COLO829 (cell line): ENCODE measurements at places on chromosomes 11 and 22.

DNA sequence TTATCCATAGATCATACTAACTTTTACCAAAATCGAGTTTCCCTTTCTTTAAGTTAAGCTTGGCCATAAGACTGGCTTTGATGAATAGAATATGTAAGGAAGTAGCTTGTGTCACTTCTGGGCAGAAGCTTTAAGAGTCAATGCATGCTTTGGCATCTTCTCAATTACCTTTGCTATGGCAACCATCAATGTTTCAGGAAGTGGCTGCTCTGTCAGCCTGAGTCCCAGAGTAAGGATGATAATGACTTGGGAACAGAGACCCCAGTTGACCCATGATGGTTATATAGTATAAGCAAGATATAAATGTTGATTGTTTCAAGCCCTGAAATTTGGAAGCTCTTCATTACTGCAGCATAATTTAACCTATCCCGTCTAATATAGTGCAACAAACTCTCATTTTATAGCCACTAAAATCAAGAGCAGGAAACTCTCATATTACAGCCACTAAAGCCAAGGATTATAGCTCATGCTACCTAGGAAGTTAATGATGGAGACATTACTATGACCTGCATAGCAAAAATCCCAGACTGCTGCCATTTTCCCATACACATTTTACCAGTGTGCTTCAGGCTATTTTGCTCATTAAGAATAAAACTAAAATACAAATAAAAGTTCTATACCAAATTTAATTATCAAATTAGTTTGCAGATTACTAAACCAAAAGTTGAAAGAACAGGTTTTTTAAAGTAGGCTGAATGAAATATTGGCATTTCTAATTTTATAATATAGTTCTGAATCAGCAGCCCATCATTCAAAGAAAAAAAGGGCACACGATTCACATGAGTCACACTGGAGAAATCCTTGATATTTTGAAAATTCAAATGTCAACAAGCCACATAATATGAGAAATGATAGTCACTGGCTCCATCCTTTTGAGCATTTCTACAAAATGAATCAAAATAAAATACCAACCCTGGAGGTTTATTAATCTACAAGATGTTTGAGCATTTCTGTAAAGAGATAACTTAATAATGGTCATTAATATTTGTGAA, 23.8 kb downstream of the FSHB start:
- DNase-seq = no peak

DNA sequence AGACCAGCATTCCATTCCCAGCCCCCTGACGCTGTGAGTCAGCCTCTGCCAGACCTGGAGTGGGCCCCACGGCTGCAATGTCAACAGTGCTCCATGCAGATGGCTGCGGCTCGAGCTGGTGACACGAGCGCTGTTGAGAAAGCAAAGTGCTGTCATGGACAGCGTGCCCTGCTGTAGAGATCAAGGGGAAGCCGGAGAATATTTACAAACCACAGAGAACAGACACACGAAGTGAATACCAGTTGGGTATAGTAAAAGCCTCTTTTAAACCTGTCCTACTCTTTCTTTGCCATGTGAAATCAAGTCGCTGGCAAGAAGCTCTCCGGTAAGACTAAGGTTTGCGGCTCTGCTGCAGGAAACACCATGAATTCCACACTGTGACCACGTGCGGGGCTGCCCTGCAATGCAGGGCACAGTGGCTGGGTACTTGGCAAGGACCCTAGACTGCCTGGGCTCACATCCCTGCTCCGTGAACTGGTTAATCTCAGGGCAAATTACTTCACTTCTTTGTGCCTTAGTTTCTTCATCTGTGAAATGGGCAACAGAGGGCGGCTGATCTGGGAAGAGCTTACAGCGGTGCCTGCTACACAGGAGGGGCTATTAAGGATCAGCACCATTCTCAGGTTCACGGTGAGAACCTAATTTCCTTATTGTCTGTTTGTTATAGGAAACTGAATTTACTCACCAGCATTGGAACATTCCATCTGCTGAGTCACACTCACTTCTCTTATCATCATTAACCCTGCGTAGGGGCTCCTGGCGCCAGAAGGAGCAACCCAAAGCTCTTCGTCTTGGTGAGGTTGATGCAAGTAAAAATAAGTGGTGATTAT, 27.8 kb upstream of the ELFN2 start:
- no peak for DNase-seq

DNA sequence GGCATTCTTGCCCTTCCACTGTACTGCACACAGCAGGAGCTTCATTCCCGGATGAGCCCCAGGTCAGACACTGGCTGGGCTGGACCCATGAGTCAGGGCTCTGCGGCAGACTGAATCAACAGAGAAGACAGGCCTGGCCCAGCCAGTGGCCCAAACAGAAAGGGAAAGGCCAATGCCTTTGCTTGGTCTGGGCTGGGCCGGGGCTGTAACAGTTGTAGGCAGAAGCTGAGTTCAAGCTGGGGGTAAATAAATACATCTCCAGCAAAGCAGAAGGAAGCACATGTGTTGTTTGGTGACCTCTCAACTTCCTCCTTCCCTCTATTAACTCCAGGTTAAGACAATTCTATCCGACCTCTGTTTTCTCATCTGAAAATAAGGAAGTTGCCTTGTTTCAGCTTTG, 1.8 kb upstream of the SMIM35 start:
- DNase-seq = no peak

- DNase-seq = no peak
Observed at GRCh38 chr22:34849965-34850364, 216.0 kb upstream of the ISX start.

DNA sequence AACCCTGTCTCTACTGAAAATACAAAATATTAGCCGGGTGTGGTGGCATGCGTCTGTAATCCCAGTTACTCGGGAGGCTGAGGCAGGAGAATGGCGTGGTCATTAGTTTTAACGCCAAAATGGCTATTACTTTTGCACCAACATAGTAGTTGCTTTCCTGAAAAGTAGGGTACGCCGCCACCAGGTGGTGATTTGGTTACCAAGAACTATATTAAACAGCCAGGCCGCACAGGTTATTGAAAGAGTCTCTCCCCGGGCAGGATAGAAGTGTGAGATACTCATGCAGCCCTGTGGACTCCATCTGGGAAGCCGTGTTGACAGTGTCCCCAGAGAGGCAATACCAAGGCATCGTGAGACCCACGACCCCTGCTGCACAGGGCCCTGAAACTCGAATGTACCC, 24.6 kb upstream of the LRRC32 start:
- DNase-seq = no peak

DNA sequence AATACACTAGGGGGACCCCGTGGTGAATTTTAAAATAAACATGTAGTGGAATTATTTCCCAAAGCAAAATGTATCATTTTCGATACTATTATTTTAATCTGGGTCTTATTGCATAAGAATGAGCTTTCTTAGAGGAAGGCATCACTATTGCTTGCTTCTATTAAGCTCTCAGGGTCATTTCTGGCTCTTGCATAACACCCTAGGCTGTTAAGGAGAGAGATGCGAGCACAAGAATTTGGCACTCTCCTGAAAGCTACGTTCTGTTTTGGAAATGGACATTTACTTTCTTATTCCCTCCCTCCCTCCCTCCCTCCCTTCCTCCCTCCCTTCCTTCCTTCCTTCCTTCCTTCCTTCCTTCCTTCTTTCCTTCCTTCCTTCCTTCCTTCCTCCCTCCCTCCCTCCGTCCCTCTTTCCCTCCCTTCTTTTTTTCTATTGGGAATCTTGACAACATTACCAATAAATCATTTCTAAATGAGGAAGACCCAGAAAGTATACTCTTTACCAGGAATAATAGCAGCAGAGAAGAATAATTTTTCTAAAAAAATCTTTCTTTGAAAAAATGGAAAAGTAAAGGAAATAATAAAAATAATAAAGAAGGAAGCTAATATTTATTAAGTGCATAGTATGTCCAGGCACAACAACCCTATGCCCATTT, 83.6 kb upstream of the BDNF start:
- no peak for DNase-seq

GRCh38 chr11:129190087-129190486, 2.0 kb downstream of the ARHGAP32 start:
- DNase-seq = no peak

GRCh38 chr11:64065712-64066111, 30.0 kb downstream of the FLRT1 start:
- DNase-seq = no peak

DNA sequence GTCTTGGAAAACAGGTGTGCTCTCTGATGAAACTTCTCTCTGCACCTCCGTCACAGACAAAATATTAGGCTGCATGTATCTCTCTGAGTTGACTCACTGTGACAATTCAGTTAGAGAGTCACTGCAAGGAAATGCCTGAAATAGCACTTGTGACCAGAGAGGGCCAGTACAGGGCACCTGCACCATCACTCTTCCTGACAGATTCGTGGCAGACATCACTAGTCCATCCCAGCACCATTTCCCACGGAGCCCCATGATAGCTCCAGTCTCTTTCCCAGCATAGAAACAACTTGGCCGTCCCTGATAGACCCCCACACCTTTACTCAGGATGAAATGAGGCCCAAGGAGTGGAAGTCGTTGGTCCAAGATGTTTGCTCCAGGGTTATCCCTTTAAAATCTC, 73.3 kb upstream of the ISX start:
- DNase-seq = no peak

DNA sequence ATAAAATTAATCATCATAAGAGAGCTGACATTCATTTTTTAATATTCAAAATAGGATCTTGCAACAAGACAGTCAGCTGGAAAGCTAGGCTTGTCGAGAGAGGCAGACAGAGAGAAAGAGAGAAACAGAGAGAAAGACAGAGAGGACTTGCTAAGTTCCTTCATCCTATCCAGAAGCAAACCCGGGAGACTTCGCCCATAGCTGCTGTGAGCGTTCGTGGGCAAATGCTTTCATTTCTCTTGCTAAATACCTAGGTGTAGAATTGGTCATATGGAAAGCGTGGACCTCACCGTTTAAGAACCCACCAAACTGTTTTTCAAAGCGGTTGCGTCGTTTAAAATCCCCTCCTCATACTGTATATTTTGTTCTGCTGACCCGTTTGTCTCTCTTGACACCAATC, 25.3 kb upstream of the KRTAP5-6 start:
- DNase-seq = no peak

DNA sequence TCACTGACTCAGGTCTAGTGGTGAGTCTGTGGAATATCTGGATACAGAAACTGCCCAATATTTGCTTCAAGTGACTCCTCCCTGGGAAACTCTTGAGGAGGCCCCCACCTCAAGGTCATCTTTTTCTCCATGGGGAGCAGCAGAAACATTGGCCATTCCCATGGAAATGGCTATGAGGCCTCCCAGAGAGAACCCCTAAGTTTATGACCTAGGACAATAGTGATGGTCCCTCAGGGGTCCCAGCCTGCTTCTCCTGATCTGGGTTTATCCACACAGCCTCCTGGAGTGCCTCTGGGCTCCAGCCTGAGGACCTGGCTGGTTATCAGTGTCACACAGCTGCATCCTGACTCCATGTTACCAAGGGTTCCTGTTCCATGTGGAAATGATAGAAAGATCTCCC, 131.2 kb downstream of the ZNF280B start:
- no peak for DNase-seq

GRCh38 chr22:45469281-45470073, 33.2 kb upstream of the FBLN1 start:
- no peak for DNase-seq

- peak; percentile 49 for DNase-seq
Observed at GRCh38 chr11:61505640-61506155, 2.9 kb upstream of the LRRC10B start.

GRCh38 chr11:99795999-99796398, 775.2 kb downstream of the CNTN5 start:
- no peak for DNase-seq

DNA sequence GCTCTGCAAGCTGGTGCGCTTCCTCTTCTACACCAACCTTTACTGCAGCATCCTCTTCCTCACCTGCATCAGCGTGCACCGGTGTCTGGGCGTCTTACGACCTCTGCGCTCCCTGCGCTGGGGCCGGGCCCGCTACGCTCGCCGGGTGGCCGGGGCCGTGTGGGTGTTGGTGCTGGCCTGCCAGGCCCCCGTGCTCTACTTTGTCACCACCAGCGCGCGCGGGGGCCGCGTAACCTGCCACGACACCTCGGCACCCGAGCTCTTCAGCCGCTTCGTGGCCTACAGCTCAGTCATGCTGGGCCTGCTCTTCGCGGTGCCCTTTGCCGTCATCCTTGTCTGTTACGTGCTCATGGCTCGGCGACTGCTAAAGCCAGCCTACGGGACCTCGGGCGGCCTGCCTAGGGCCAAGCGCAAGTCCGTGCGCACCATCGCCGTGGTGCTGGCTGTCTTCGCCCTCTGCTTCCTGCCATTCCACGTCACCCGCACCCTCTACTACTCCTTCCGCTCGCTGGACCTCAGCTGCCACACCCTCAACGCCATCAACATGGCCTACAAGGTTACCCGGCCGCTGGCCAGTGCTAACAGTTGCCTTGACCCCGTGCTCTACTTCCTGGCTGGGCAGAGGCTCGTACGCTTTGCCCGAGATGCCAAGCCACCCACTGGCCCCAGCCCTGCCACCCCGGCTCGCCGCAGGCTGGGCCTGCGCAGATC, 16.5 kb downstream of the P2RY2 start:
- no peak for DNase-seq

DNA sequence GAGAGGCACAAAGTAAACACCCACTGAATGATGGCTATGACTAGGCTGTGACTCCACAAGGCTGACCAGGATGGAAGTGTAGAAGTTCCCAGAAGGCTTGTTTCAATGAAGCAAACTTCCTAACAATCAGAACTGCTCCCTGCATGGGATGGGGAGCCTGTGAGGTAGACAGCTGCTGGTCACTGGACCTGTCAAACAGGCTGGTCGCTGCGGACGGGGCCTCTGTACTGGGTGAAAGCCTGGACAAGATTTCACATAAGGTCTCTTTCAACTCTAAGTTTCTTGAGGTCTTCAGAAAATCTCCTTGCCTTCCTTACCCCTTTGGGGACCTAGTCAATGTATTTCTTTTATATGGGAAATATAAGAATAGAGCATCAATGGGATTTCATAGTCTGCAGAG, 438.2 kb downstream of the BUD13 start:
- DNase-seq = no peak

DNA sequence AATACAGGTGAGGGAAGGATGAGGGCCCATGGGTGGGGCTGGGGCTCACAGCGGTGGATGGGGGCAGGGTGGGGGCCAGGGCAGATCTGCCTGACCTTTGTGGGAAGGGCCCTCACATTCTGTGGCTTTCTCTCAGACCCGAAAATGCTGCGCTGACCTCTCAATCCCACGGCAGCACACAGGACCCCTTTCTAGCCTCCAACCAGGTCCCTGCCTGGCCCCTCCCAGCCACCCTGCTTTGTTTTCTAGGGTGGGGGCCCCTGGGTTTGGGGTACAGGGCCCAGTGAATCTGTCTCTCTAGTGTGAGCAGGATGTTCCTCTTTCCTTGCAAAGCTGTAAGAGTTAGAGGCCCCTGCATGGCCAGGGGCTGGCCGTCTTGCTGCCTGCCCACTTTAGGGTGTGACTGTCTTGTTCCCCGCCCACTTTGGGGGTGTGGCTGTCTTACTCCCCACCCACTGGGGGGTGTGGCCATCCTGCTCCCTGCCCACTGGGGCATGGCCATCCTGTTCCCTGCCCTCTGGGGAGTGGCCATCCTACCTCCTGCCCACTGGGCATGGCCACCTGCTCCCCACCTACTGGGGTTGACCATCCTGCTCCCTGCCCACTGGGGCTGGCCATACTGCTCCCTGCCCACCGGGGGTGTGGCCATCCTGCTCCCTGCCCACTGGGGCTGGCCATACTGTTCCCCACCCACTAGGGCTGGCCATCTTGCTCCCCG, 11.5 kb downstream of the PARVG start:
- peak; percentile 42 for DNase-seq

- no peak for DNase-seq
Observed at GRCh38 chr11:60781981-60782316, 3.2 kb upstream of the MS4A10 start.

GRCh38 chr11:106137758-106138157, 60.3 kb downstream of the AASDHPPT start:
- DNase-seq = no peak

GRCh38 chr22:40638261-40638660, 1.7 kb upstream of the MRTFA start:
- DNase-seq = no peak
